ENCODE measurements at places on chromosomes 7 and 10. TPM values are rescaled to one million over a fixed set of nuclear protein-coding genes. Genes with fewer than 3 reads are reported as not detected.

GRCh38 chr7:91162436-91162835 is 101.8 kb upstream of the FZD1 start:
- H3K27ac ChIP-seq: no peak overlapping the region
- H3K27me3 ChIP-seq: no peaks in the 10 kb centered on the region
- H3K36me3 ChIP-seq: no peaks in the 10 kb centered on the region
- no peak for DNase-seq
- no peak overlapping the region for H3K4me3 ChIP-seq

DNA sequence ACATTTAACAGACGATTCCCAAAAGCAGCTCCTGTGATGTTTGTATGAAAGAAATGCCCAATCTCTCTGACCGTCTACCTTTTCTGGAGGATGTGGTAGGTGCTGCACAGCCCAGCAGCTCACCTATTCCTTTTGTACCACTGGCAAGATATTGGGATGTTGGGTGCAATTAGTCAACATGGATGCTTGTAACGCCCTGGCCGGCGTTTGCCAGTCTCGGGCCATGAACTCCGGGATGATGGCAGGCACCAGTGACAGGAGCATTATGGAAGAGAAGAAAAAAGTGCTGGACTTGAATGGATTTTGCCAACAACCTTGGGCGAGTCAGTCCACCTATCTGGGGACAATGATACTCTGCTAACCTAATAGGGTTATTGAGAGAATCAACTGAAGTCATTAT is 69.0 kb upstream of the ZNF438 start:
- no peaks in the 10 kb centered on the region for H3K27me3 ChIP-seq
- no peak overlapping the region for H3K27ac ChIP-seq
- H3K4me1 ChIP-seq: peaks cover 4% of the 10 kb centered on the region
- no peaks in the 10 kb centered on the region for H3K36me3 ChIP-seq
- H3K4me3 ChIP-seq: no peak overlapping the region

Gene PLAC9
- 22.1 TPM for total RNA-seq

Gene BLNK
- 28.2 TPM for total RNA-seq

Gene SFMBT2
- 0.72 TPM for total RNA-seq

Gene VPS41
- 21.2 TPM for total RNA-seq

GRCh38 chr7:152931633-152932032 is 172.1 kb downstream of the ACTR3B start:
- H3K4me3 ChIP-seq: no peak overlapping the region
- no peak for DNase-seq
- no peaks in the 10 kb centered on the region for H3K36me3 ChIP-seq
- no peaks in the 10 kb centered on the region for H3K27me3 ChIP-seq
- H3K4me1 ChIP-seq: peaks cover 15% of the 10 kb centered on the region

- no peaks in the 10 kb centered on the region for H3K36me3 ChIP-seq
- no peak overlapping the region for H3K4me3 ChIP-seq
- H3K27me3 ChIP-seq: no peaks in the 10 kb centered on the region
- no peak for DNase-seq
- H3K27ac ChIP-seq: no peak overlapping the region
Observed at GRCh38 chr7:157532068-157532467, 195.3 kb downstream of the DNAJB6 start.

DNA sequence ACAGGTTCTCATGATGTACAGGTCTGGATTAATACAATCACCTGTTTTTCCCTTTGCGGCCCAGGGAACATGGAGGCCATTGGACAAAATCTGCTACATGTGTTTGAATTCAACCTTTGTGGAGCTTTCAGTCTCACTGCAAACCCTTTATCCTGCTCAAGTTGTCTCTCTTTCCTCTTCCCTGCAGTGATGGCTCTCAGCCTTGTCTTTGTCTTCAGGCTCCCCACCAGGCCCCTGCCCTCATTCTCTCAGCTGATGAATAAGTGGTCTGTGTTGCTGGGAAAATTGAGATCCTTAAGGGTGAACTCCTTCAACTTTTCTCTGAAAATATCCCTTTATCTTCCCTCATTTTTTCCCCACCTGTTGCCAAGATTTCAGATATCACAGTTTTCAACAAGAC is 791.2 kb downstream of the GRID1 start:
- no peak overlapping the region for H3K4me3 ChIP-seq
- H3K27me3 ChIP-seq: no peaks in the 10 kb centered on the region
- H3K27ac ChIP-seq: no peak overlapping the region
- no peak for DNase-seq
- H3K36me3 ChIP-seq: no peaks in the 10 kb centered on the region

Data from esophagus squamous epithelium (tissue), 5 donors.